ENCODE measurements at places on chromosomes 3 and 15.

DNA sequence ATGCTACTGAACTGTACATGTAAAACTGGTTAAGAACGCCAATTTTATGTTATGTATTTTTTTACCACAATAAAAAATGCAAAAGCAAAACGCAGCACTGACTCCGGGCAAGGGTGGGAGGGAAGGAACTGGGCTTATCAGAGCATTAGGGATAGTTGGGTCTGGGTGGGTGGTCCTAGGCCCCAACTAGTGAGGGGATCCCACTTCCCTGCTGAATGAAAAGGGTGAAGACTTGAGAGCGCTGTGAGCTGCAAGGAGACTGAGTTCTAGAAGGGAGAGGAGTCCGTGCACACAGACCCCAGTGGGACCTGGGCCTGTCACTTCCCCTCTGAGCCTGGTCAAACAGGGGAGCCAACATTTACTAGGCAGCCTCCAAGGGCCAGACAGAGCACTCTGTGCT, 98.6 kb downstream of the TPRA1 start:
- no peak for DNase-seq

- DNase-seq, result no peak
Measured at GRCh38 chr3:123338620-123339061, 110.2 kb downstream of the ADCY5 start.

- DNase-seq, result no peak
Measured at GRCh38 chr15:92149029-92149428, 244.7 kb upstream of the ST8SIA2 start.

DNA sequence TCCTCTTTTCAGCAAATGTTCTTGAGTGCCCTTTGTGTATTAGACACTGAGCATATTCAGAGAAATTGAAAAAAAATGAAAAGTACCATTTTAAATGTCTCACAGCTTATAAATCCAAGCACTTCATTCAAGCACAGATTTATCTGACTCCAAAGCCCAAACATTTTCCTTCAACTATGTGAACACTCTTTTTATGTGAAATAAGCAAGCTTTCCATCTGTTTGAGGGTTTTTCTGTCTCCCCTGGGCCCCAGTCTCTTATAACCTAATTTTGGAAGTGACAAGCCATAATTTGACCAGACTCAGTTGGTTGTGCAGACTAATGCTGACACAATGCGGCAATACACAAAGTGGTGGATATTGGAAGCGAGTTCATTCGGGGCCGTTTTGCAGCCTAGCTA, 170.3 kb downstream of the CNTN6 start:
- no peak for DNase-seq

GRCh38 chr15:26374806-26375205, 398.1 kb downstream of the GABRB3 start:
- DNase-seq, result no peak

DNA sequence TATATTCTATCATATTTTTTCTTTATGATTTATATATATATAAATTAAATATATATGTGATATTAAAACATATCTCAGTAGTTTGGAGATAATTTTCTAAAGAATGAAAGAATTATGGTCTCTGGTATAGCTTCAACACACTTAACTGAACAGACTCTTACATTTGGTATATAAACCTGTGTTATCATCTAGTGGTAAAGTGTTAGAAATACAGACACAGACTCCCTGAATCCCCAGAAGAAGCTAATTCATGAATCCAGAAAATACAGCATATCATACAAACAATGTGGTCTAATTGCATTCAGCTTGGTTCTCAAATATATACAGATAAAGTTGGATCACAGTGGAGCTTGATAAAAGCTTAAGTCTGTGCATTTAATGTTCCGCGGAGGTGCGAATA, 1100.4 kb downstream of the ROBO2 start:
- DNase-seq, result no peak

GRCh38 chr3:192060160-192060781, 599.3 kb downstream of the PYDC2 start:
- DNase-seq, result no peak

DNA sequence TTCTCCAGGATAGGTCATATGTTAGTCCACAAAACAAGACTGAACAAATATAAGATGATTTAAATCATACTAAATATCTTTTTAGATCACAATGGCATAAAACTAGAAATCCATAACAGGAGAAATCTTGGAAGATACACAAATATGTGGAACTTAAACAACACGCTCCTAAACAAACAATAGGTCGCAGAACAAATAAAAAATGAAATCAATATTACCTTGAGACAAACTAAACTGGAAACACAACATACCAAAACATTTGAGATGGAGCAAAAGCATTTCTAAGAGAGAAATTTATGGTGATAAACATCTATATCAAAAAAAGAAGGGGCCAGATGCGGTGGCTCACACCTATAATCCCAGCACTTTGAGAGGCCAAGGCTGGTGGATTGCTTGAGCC, 8.3 kb upstream of the TMCO5A start:
- no peak for DNase-seq

DNA sequence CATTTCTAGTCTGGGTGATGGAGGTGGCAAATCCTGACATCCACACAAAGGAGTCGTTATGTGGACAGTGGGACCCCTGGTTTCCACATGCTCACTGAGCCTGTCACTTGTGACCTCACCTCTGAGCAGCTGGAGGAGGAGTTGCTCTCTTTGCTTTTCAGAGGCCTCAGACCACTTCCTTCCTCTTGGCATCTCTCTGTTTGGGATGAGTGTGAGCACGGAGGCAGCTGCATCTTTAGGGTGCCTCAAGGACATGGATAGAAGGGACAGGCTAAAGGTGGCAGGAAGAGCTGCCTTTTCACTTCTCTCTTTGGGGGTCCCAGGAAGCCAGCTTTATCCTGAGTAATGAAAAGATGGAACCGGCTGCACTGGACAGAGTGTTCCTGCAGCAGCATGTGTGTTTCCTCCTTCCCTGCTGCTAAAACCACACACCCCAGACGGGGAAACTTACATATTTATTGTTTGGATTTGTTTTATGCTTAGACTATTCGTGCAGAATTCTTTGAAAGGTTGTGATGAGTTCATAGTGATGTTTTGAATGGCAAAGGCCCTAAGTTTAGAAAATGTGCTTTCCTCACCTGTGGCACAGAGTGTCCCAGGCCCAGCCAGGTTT, 31.8 kb downstream of the GPR171 start:
- DNase-seq, result no peak

- DNase-seq, result no peak
Measured at GRCh38 chr15:73069109-73069508, 16.8 kb downstream of the NEO1 start.

- DNase-seq, result no peak
Measured at GRCh38 chr3:20478436-20478835, 292.4 kb upstream of the SGO1 start.

DNA sequence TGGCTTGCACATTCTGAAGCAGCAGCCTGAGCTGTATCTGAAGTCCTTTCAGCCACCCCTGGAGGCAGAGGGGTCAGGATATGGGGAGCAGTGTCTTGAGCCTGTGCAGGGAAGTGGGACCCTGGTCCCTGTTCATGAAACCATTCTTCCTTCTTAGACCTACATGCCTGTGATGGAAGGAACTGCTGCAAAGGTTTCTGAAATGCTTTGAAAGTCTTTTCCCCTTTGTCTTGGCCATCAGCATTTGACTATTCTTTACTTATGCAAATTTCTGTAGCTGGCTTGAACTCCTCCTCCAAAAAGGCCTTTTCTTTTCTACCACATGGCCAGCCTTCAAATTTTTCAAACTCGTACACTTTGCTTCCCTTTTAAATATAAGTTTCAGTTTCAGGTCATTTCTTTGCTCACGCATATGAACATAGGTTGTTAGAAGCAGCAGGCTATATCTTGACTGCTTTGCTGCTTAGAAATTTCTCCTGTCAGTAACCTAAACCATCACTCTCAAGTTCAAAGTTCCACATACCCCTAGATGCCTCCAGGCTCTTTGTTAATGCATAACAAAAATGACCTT, 62.3 kb downstream of the GALK2 start:
- no peak for DNase-seq

GRCh38 chr3:21879184-21879886, 128.3 kb upstream of the ZNF385D start:
- DNase-seq, result no peak

DNA sequence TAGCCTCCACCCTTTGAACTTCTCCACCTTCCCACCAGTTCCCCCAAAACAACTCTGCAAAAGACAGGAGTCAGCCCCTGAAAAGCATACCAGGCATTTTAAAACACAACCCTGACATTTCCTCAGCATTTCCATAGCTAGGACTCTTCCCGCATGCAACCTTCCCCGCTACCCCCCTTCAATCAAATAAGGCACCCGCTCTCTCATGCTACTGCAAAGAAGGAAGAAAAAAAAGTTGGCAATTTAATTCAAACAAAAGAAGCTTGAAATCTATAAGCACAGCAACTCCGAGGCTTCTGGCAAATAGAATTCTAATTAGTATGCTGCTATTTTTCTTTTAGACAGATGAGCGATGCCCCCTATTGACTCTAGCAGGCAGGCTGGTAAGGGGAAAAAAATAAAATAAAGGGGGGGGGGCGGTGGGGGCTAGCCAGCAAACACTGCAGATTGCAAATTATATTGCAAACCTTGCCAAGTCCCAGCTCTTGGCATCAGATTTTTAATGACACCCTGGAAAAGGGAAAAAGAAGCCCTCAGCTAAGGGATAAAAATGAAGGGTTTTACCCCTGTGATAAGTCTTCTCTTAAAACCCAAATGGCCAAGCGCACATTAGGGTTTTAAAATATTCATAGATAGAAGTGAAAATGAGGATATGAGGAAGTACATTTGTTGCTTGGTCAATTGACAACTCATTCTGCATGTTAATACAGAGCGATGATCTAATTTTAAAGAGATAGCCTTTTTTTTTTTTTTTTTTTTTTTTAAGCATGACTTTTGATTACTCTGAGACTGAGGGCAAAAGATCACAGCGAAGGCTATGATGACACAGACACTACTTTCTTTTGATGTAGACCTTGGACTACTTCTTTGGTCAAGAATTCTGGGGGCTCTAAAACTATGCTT, 255.2 kb downstream of the NR2F2 start:
- no peak for DNase-seq

DNA sequence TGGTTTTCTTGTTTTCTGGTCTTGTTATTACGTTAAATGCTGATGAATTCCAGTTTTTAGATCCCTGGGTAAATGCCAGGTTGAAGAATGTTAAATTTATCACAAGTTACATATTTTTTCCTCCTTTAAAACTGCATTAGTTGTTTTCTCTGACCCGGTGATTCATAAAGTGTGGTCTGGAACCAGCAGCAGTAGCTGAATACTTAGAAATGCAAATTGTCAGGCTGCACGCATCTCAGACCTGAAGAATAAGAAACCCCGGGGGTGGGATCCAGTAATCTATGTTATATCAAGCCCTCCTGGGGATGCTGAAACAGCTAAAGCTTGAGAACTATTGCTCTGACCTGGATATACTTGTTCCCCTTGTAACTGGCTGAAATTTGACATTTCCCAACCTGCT, 69.1 kb downstream of the PEX5L start:
- DNase-seq, result no peak

- DNase-seq, result no peak
Measured at GRCh38 chr15:23628612-23629233, 18.9 kb downstream of the MAGEL2 start.
